ENCODE measurements at places on chromosomes 6 and 20. TPM values are rescaled to one million over a fixed set of nuclear protein-coding genes. Genes with fewer than 3 reads are reported as not detected.

- no peak overlapping the region for H3K27ac ChIP-seq
- no peaks in the 10 kb centered on the region for H3K27me3 ChIP-seq
- H3K4me1 ChIP-seq, result no peaks in the 10 kb centered on the region
- no peak for DNase-seq
These were observed 441.1 kb upstream of the ARID1B start for GRCh38 chr6:156336089-156336488.

DNA sequence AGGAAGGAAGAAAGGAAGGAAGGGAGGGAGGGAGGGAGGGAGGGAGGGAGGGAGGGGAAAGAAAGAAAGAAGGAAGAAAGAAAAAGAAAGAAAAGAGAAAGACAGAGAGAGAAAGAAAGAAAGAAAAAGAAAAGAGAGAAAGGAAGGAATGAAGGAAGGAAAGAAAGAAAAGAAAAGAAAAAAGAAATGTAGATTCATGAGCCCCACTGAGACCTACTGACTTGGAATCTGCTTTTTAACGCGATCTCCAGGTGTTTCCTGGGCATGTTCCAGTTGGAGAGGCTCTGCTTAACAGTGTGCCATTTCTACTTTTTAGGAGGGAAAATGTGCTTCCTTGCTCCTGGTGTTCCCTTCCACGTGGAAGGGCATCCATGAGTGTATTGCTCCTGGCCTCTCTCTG is 16.4 kb downstream of the DEFB132 start:
- H3K27me3 ChIP-seq, result no peaks in the 10 kb centered on the region
- no peak overlapping the region for H3K27ac ChIP-seq
- H3K36me3 ChIP-seq, result peaks cover 35% of the 10 kb centered on the region
- H3K4me3 ChIP-seq, result no peak overlapping the region

- H3K4me1 ChIP-seq, result no peaks in the 10 kb centered on the region
- no peak for DNase-seq
- H3K27me3 ChIP-seq, result peaks cover 23% of the 10 kb centered on the region
- H3K27ac ChIP-seq, result no peak overlapping the region
- no peaks in the 10 kb centered on the region for H3K36me3 ChIP-seq
- H3K4me3 ChIP-seq, result no peak overlapping the region
These were observed 149.5 kb upstream of the NEDD9 start for GRCh38 chr6:11381801-11382513.

DNA sequence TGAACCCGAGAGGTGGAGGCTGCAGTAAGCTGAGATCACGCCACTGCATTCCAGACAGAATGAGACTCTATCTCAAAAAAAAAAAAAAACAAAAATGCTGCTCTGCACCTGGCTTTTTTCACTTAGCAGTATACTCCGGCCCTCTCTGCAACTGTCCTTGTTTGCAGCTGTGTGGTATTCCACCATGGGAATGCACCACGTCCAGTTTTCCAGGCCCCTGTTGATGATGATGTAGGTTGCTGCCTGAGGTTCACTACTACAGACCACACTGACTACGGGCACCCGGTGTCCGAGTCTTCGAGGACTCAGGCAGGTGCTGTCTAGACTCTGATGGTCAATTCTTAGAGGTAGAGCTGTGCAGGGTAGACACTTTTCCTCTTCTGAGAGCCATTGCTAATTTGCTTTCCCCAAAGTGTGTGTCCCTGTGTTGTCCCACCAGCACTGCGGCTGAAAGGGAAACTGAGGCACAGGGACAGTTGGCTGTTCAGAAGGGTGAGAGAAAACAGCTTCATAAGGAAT is 56.5 kb downstream of the UBE2V1 start:
- DNase-seq, result no peak
- no peak overlapping the region for H3K27ac ChIP-seq
- no peak overlapping the region for H3K4me3 ChIP-seq

DNA sequence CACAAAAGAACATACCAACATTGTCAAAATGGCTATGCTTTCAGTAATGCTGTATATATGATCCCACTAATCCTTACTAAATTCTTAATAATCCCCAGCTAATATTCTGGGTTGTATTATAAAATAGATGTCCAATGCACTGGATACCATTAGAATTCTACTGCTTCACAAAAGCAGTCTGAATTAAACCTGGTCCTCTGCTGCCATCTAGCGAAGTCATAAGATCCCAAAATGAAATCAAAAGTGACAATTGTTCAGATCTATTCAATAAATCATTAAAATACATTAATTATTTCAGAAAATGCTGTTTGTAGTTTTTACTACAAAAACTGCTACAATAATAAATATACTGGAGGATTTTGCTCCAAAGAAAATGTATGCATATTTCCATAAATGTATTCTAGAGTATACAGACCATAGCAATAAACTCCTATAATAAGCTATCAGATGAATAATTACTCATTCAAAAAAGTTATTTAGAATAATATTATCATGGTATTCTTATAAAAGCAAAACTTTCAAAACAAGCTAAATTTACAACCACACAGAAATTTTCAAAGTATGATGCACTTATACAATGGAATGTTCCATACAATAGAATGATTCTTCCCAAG is 92.6 kb downstream of the RNGTT start:
- H3K4me3 ChIP-seq, result no peak overlapping the region
- no peak for DNase-seq
- H3K4me1 ChIP-seq, result peaks cover 10% of the 10 kb centered on the region
- no peaks in the 10 kb centered on the region for H3K36me3 ChIP-seq

DNA sequence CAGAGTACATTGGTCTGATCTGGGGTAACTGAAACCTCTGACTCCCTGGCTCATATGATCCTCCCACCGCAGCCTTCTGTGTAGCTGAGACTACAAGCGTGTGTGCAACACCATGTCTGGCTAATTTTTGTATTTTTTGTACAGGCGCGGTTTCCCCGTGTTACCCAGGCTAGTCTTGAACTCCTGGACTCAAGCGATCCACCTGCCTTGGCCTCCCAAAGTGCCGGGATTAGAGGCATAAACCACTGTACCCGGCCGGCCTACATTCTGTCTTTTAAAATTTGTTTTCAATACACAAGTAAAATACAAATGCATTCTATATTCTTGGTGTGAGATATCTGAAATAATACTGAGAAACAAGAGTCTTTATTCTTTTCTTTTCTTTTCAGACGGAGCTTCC is 1.7 kb upstream of the CBFA2T2 start:
- H3K4me3 ChIP-seq, result no peak overlapping the region
- peaks cover 1% of the 10 kb centered on the region for H3K36me3 ChIP-seq
- no peak for DNase-seq
- H3K27ac ChIP-seq, result peak overlapping the region; percentile 84
- no peaks in the 10 kb centered on the region for H3K27me3 ChIP-seq

- H3K4me3 ChIP-seq, result no peak overlapping the region
- no peak overlapping the region for H3K27ac ChIP-seq
- peaks cover 15% of the 10 kb centered on the region for H3K4me1 ChIP-seq
- DNase-seq, result no peak
- no peaks in the 10 kb centered on the region for H3K36me3 ChIP-seq
These were observed 254.6 kb downstream of the EPHA7 start for GRCh38 chr6:93164781-93165180.

DNA sequence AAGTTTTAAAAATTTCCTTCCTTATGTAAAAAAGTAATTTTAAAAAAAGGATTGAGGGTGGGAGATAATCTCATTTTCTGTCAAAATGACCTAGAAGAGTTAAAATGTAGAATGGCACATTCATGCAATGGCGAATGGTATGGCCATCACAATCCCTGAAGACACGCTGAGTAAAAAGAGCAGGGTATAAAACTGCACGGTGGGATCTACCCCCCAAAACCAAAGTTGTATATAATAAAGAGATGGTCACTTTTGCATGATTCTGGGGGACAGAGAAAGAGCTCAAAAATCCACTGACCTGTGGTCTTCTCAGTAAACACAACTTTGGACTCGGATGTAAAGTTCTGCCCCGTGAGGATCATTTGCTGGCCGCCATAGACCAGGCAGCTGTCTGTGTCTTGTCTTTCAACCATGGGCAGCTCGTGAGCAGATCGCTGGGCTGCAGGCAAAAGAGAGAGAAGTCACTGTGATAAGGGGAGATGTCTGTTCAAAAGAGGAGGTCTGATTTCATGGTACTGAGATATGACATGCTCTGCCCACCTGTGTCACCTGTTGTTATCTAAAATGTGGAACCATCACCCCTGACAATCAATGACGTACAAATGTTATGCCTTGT is 88.2 kb downstream of the NFATC2 start:
- H3K27ac ChIP-seq, result no peak overlapping the region
- no peak overlapping the region for H3K4me3 ChIP-seq
- H3K27me3 ChIP-seq, result no peaks in the 10 kb centered on the region
- H3K4me1 ChIP-seq, result no peaks in the 10 kb centered on the region
- no peak for DNase-seq

GRCh38 chr20:58982406-58983114 is 1.5 kb downstream of the NELFCD start:
- DNase-seq, result no peak
- H3K27me3 ChIP-seq, result peaks cover 5% of the 10 kb centered on the region
- peak overlapping the region; percentile 87 for H3K4me3 ChIP-seq
- peak overlapping the region; percentile 51 for H3K27ac ChIP-seq

- no peaks in the 10 kb centered on the region for H3K4me1 ChIP-seq
- H3K27me3 ChIP-seq, result no peaks in the 10 kb centered on the region
- DNase-seq, result no peak
- no peak overlapping the region for H3K27ac ChIP-seq
- H3K4me3 ChIP-seq, result no peak overlapping the region
- H3K36me3 ChIP-seq, result peaks cover 36% of the 10 kb centered on the region
These were observed 42.3 kb downstream of the CHMP4B start for GRCh38 chr20:33853507-33853813.

DNA sequence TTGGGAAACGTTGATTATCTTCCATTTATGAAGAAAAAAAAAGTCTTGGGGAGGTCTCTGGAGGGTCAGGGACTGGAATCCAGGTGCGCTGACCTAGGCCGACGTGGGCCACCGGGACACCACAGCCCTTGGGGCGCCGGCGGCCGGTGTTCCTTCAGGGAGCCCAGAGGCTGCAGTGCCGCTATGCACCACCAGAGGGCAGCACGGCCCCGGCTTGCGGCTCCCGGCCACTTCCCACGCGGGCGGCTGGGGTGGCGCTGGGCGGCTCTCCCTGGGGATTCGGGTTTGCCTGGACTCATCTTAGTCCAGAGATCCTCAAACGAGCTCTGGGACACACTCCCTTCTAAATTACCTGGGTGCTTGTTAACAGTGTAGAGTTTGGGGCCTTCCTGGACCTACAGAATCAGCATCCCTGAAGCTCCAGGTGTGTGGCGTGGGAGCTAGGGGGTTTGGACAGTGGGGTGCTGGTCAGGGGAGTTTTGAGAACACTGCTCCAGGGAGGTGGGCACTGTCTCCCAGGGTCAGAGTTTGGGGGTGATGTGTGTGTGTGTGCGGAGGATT is 23.0 kb upstream of the GTSF1L start:
- peaks cover 26% of the 10 kb centered on the region for H3K27me3 ChIP-seq
- H3K4me3 ChIP-seq, result no peak overlapping the region
- no peaks in the 10 kb centered on the region for H3K36me3 ChIP-seq
- no peak overlapping the region for H3K27ac ChIP-seq

DNA sequence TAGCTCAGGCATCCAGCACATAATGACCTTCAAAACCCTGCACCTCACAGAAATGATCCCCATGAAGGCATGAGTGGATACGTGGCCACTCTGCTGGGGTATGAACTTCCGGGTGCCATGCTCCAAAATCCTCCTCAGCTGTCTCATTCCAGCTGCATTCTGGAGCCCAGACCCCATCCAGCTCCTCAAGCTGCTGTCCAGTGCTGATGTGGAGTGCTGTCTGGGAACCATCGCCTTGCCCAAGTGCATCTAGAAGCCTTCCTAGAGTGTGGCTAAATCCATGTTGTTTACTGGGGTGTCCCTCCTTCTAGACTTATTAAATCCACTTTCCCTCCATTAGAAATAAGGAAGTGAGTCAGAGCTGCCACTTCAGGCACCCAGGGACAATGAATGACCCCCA is 130.8 kb upstream of the PTPRT start:
- no peaks in the 10 kb centered on the region for H3K36me3 ChIP-seq
- peaks cover 18% of the 10 kb centered on the region for H3K27me3 ChIP-seq
- DNase-seq, result no peak
- no peak overlapping the region for H3K4me3 ChIP-seq
- no peaks in the 10 kb centered on the region for H3K4me1 ChIP-seq

DNA sequence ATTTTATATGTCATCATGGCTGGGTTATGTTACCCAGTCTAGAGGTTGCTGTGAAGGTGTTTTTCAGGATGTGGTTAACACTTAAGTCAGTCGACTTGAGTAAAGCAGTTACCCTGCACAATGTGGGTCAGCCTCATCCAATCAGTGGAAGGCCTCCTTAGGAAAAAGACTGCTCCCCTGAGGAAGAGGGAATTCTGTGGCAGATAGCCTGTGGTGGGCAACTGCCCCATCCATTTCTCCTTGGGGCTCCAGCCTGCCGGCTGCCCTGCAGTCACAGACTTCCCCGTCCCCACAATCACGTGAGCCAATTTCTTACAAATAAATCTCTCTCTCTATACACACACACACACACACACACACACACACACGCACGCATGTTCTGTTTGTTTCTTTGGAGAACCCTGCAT is 34.5 kb upstream of the MPC1 start:
- DNase-seq, result no peak
- H3K27me3 ChIP-seq, result no peaks in the 10 kb centered on the region
- H3K4me3 ChIP-seq, result no peak overlapping the region
- H3K36me3 ChIP-seq, result peaks cover 23% of the 10 kb centered on the region
- no peak overlapping the region for H3K27ac ChIP-seq

DNA sequence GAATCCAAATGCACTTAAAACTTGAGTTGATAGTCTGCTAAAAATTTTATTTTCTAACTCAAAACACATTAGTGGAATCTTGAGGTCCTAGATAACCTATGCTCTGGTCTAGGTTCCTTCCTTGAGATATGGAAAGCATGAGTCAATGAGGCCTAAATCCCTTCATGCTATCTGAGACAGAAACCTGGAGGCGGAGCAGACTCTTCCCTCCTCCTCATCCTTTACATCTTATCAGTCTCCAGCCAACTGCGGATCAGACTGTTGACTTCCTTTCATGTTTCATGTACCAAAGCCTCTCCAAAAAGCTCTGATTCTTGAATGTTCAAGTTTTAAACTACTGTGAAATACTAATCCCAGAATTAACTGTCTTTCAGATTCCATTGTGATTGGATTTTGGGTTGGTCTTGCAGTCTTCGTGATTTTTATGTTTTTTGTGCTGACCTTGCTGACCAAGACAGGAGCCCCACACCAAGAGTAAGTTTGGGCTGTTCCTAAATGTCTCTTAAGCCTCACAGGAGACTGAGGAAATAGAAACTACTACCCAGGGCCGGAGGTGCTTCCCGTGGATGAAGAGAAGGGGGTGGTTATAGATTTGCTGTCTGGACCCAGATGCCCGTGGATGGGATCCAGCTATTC is 29.1 kb downstream of the MRAP2 start:
- no peak overlapping the region for H3K27ac ChIP-seq
- no peak overlapping the region for H3K4me3 ChIP-seq
- DNase-seq, result no peak
- H3K4me1 ChIP-seq, result peaks cover 1% of the 10 kb centered on the region

GRCh38 chr6:106220485-106220884 is 105.1 kb downstream of the ATG5 start:
- H3K4me1 ChIP-seq, result peaks cover 11% of the 10 kb centered on the region
- peaks cover 2% of the 10 kb centered on the region for H3K36me3 ChIP-seq
- no peak overlapping the region for H3K27ac ChIP-seq
- no peaks in the 10 kb centered on the region for H3K27me3 ChIP-seq
- H3K4me3 ChIP-seq, result no peak overlapping the region
- DNase-seq, result no peak

Gene TUBB1
- total RNA-seq, result 0.16 TPM

Gene PHACTR3
- total RNA-seq, result 1.4 TPM

Gene SLC22A1
- 3.0 TPM for total RNA-seq

Gene VAPB
- total RNA-seq, result 56.3 TPM

Gene NKX2-2
- 15.5 TPM for total RNA-seq

Gene SLC22A7
- total RNA-seq, result not detected
